HS-27A (cell line): ENCODE measurements at places on chromosomes 4 and X.

DNA sequence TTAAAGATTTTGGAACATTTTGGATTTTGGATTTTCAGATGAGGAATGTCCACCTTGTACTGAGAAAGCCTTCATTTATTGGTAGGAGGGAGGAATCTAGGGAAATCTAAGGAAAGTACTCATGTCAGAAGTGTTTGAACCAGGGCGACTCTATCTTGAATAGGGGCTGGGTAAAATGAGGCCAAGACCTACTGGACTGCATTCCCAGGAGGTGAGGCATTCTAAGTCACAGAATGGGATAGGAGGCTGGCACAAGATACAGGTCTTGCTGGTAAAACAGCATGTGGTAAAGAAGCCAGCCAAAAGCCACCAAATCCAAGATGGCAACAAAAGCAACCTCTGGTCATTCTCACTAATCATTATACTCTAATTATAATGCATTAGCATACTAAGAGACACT, 118.9 kb downstream of the MXRA5 start:
- DNase-seq = no peak

- DNase-seq = no peak
These were observed 63.1 kb upstream of the GRPR start for GRCh38 chrX:16060252-16060651.

GRCh38 chrX:30865015-30865414, 24.0 kb downstream of the TAB3 start:
- no peak for DNase-seq

GRCh38 chr4:181004056-181004455, 1239.1 kb upstream of the TENM3 start:
- DNase-seq = no peak

DNA sequence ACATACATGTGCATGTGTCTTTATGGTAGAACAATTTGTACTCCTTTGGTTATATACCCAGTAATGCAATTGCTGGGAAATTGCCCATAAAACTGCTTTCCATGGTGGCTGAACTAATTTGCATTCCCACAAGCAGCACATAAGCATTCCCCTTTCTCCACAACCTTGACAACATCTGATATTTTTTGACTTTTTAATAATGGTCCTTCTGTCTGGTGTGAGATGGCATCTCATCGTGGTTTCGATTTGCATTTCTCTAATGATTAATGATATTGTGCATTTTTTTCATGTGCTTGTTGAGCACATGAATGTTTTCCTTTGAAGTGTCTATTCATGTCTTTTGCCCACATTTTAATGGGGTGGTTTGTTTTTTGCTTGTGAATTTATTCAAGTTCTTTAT, 166.0 kb downstream of the TMEM47 start:
- no peak for DNase-seq

DNA sequence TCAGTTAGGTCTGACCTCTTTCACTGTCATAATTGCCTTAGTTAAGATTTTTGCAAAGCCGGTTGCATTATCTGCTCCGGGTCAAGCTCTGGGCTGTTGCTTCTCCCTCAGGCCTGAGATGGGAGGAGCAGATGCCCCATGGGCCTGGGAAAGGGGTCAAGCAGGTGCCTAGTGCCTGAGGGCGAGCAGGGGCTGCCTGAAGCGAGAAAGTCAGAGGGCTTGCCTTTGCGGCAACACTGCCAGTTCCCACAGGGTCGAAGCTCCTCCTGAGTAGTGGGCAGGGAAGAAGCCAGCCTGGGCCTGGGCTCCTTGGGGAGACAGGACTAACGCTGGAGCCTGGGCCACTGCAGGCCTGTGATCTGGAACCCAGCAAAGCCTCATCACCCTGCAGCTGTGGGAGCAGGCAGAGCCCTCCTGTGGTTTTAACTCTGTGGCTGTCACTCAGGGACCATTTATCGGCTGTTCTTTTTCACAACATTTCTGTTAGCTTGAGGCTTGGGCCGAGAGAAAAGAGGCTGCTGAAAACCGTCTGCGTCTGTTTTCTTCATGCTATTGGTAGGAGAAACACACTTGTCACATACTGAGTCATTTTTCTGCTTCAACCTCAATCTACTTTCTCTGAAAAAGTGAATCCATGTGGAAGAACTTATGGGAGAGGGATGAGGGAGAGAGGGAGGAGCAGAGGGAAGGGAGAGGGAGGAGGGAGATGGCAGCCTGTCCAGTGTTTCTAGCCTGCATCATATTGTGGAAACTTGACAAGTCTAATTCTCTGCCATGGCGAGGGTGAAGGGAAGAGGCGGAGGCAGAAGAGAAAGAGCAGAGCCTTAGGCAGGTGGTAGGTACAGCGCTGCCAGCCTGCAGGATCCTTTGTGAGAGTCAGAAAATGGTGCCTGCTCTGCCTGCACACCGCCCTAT, 68.4 kb downstream of the RHOH start:
- no peak for DNase-seq

- no peak for DNase-seq
These were observed 170.3 kb upstream of the KIT start for GRCh38 chr4:54487491-54487890.

GRCh38 chr4:139015948-139016471, 429 bp downstream of the NOCT start:
- no peak for DNase-seq

DNA sequence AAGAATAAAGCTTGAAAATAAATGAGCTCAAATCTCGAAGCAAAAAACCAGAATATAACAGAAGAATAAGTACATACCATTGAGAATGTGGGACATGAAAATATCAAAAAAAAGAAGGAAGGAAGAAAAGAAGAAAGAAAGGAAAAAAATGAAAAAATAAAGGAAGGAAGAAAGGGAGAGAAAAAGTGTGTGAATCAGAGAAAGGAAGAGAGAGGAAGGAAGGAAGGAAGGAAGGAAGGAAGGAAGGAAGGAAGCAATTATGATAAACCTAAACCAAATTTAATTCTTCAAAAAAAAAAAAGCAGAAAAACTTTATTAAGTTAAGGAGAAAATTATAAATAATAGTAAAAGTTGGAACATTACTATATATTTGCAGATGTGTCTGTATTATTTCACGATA, 949.8 kb downstream of the NLGN4X start:
- no peak for DNase-seq

DNA sequence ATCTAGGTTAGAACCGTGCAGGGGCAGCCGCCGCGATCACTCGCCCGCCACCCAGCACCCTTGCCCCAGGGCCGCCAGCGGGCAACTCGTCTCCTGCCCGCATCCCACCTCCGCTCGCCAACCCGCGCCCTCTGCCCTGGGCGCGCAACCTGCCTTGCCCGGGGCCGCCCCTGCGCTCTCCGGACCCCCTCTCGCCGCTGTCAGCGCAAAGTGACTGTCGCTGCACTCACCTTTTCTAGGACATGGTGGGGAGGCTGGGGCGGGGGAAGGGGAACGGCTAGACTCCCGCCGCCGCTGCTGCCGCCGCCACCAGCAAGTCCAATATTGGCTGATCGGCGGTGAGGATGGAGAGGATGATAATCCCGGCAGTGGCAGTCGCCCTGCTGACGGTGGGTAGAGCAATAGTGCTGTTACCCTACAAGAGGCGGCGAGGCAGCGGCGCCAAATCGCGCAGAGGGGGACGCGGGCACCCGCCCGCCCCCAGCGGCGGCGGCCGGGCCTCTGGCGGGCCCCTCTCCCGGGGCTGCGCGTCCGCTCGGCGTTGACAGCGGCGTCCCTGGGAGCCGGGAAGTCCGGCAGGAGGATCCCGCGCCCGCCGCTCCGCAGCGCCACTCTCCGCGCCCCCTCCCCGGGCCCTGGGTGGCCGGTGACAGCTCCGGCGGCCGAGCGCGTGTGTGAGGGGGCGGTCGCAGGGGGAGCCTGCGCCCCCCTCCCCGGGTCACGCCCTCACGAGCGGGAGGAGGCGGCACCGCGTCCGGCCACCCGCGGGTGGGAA, 2.3 kb upstream of the NR3C2 start:
- no peak for DNase-seq

DNA sequence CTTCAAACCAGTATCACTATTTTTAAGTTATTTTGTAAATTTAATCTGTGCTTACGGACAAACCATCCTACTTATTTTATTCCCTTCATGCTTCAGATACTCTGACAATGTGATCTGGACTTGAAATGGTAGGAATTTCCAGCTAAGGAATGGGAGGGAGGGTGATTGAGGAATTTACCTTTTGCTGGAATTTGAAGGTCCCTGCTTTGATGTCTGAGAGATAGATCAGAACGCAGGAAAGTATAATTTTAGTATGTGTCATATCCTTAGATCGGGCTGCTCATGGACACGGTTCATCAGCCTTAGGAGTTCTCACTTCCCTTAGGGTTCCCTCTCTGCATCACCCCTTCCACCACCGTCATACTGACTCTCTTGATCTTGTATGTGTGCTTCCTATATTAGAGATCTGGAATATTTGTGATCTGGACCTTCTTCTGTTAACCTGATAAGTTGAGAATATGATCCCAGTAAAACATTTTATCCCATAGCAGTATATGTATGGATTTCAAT, 16.8 kb downstream of the OCRL start:
- DNase-seq = no peak

- no peak for DNase-seq
These were observed 111.3 kb downstream of the SHROOM3 start for GRCh38 chr4:76546327-76546726.

GRCh38 chr4:140088323-140088967, 65.5 kb downstream of the MAML3 start:
- no peak for DNase-seq

DNA sequence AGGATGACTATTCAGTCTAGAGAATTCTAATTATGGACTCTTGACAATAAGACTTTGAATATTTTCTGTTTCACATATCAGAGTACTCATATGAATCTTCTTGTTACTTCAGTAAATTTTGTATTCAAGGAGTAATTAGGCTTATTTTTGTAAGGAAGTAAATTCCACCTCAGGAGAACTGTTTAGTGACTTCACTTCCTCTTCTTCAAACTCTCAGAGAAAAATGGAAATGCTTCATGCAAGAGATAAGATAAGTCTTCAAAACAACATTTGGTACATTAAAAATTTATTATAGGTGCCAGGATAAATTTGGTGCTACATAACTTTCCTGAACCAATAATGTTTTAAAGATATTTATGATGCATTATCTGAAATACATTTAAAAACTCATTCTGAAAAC, 1421.9 kb downstream of the PCDH7 start:
- no peak for DNase-seq

- DNase-seq = no peak
These were observed 159.8 kb upstream of the FAM241A start for GRCh38 chr4:111985426-111985825.

DNA sequence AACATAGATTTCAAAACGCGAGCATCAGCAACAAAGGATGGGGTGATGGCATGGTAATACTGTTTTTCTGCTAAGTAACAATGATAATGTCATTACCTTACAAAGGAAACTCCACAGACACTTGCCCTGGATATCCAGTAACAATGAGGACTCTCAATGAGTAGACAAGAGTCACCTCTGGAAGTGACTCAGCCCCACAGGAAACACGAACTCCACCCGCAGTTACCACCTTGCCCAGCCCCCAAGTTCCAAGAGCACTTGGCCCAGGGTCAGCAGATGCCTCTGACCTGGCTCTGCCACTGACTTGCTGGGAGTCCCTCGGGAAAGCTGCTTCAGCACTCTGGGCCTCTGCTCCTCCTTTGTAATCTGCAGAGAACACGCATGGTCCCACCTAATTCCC, 110.3 kb upstream of the MAP3K15 start:
- no peak for DNase-seq

DNA sequence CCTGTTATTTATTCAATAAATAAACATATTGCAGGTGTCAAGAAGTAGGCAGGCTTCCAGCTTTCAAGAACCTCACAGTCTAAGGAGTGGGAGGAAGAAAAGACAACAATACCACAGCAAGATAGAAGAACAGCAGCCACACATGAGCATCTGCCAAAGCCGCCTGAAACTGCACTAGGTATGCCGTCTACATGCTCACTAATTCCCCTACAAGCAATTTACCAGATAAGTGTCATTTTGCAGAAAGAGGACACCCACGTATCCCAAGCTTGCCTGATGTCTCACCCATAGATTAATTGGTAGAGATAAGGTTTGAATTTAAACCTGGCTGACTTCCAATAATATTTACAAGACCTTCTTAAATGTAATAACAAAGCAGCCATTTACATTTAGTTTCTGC, 439.4 kb upstream of the CPEB2 start:
- no peak for DNase-seq

DNA sequence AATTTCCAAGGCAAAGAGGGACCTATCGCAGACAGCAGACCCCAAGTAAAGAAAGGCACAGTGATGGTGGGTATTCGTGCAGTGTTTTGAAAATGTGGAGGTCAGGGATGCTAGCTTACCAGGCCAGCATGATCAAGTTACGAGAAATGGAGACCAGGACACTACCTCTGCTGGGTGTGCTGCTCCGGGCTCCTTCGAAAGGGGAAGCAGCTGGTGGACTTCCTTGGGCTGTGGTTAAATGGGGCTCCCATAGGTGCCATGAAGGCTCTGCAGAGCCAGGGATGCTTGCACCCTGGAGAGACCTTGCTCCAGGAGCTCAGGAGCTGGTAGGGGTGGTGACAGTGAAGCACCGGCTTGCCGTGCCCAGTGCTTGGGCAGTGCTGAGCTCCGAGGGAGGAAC, 68.8 kb downstream of the TBL1X start:
- DNase-seq = no peak

- DNase-seq = no peak
These were observed 19.4 kb downstream of the LGI2 start for GRCh38 chr4:25011135-25011866.

DNA sequence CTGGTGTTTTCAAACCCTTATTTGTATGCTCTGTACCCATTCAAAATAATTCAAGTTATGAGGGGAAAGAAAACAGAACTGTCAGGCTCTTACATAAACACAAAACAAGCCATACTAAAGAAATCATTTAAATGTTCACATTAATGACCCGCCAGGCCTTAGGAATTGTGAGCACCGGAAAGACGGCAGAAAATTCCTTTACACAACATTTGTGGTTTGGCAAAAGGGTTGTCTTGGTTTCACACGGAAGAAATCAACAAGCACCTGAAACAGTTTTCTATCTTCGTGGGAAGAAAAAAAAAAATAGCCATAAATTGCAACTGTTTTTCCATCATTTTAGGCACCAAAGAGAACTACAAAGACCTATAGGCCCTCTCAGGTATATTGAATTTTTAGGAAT, 188.5 kb upstream of the FTHL17 start:
- no peak for DNase-seq

- DNase-seq = no peak
These were observed 195.4 kb downstream of the AFAP1 start for GRCh38 chr4:7744142-7744804.

DNA sequence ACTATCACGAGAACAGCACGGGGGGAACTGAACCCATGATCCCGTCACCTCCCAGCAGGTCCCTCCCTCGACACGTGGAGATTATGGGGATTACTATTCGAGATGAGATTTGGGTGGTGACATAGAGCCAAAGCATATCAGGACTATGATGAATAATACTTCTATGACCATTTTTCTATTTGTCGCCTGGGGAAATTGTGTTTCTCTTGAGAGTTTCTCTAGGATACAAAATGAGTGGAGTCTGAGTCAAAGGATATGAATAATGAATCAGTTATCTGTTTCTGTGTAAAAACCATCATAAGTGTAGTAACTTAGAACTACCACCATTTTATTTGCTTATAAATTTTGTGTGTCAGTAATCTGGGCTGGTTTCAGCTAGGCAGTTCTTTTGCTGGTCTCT, 533.0 kb upstream of the ARX start:
- DNase-seq = no peak
